Tibial nerve (tissue), 4 donors: ENCODE measurements at places on chromosomes 12 and 14.

- no peak for DNase-seq
These were observed 640.8 kb downstream of the C12orf50 start for GRCh38 chr12:87388376-87388775.

- no peak for DNase-seq
These were observed 283 bp downstream of the LMO3 start for GRCh38 chr12:16605642-16606116.

DNA sequence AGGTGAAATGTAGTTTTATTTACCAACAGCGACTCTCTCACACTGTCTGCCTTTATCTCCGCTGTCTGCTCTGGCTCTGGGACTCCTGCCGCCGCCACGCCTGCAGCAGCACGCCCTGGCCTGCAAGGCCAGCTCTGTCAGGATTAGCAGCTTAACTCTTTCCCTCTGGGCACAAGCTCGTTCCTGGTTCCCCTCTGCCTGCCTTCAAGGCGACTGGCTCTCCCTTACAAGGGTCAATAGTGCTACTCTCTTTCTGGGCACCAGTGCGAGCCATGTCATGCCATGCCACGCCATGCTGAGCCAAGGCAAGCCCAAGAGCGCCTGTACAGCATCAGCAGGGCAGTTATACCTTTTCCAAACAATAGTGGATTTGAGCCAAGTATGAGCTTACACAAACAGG lies 3.6 kb upstream of the CLEC2B start:
- no peak for DNase-seq

GRCh38 chr14:94394581-94395207 lies 6.3 kb upstream of the SERPINA1 start:
- DNase-seq: peak; percentile 59

DNA sequence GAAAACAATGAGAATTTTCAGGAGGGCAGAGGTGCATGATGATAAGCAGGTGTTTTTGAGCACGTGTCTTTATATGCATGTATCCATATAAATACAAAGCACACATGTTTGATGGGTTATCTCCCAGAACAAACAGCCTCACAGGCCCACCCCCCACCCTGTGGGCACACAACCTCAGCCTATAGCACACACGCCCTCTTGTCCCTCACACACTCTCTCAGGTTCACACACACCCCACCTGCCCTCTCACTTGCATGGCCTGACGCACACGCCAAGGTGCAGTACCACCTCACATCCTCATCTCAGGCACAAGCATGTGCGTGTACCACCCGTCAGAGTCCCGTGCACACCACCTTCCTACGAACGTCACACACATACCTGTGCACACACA lies 8.6 kb upstream of the KRT8 start:
- DNase-seq: no peak

- DNase-seq: no peak
These were observed 120.7 kb upstream of the C14orf180 start for GRCh38 chr14:104458845-104459244.

- no peak for DNase-seq
These were observed 280.6 kb upstream of the RTL1 start for GRCh38 chr14:101184104-101184455.

- DNase-seq: no peak
These were observed 420.5 kb downstream of the TMEM132D start for GRCh38 chr12:129483111-129483893.

DNA sequence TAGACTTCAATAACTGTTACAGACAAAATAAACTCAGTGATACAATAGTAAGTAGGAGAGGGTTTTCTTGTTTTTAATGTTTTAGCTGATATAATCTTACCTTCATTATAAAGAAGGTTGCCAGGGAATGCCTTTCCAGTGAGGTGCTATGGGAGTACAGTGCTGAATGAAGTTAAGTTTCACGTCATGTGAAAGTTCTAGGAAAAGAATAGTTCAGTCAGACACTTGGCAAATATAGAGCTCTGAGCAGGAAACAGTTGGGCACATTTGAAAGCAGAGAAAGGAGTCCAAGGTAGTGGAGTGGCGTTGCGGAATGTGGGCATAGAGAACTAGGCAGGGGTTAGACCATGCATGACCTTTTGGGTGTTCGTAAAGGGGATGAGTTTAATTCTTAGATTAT lies 88.6 kb upstream of the DCN start:
- DNase-seq: no peak

DNA sequence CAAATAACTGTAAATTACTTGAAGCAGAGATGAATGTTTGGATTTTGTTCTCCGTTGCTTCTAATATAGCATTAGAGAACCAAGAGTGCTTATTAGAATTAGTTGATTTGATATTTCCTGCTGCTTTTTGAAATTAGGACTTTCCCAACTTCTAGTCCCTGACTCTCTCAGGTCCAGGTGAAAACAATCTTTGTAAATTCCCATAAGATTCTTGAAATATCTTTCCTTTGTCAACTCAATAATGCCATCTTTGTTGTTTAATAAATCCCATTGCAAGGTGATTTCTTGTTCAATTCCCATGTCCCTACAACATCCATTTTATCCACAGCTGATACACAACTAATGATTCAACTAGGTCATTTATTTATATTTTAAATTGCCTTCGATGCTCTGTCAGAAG lies at the start of gene OR4K2:
Gene OR4K2 (plus strand): TSS at position 301 of the 400 bp plus-strand sequence. CDS start 1,126 bp downstream, outside the sequence.
- DNase-seq: no peak

DNA sequence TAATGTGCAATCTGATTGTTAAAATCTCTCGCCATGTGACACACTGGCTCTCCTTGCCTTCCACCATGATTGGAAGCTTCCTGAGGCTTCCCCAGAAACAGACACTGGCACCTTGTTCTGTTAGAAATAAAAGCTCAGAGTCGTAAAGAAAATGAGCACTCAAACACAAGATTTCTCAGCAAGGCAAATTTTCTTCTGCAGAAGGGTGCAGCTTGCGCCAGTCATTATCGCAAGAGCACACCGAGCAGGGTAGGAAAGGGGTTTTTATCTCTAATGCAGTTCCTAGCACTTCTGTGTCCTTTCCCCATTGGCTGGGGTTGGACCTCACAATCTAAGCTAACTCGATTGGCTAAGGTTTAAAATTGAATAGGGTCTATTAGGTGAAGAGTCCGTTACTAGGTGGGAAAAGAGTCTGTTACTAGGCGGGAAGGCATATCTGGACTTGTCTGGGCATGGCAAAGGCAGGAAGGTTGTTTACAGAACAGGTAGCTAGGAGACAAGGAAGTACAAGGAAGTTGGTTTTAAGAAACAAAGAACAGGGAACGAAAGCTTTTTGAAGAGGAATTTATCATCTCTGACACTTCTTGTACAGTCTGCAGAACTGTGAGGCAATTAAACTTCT lies 62.6 kb upstream of the BICD1 start:
- no peak for DNase-seq

DNA sequence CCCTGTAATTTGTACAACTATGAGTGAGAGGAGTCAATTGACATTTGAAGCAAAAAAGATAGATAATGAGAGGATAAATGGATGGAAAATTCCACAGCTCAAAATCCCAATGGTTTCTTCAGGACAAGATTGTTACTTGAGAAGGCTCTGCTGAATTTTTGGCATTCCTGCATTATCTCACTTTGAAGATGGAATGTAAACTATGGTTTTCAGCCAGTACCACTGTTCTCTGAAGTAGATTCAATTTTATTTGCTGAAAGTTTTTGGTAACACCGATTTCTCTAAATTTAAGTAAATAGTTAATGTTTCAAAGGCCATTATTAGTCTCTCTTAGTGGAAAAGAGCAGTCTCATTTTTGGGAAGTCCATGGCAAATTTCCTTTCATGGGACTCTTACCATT lies 121.9 kb upstream of the SLC38A2 start:
- DNase-seq: no peak

- DNase-seq: no peak
These were observed 133.1 kb downstream of the NCOR2 start for GRCh38 chr12:124434354-124434753.

- DNase-seq: no peak
These were observed 212.6 kb upstream of the LHX5 start for GRCh38 chr12:113684053-113684907.

- no peak for DNase-seq
These were observed 6.9 kb upstream of the IGFBP6 start for GRCh38 chr12:53090554-53090953.

DNA sequence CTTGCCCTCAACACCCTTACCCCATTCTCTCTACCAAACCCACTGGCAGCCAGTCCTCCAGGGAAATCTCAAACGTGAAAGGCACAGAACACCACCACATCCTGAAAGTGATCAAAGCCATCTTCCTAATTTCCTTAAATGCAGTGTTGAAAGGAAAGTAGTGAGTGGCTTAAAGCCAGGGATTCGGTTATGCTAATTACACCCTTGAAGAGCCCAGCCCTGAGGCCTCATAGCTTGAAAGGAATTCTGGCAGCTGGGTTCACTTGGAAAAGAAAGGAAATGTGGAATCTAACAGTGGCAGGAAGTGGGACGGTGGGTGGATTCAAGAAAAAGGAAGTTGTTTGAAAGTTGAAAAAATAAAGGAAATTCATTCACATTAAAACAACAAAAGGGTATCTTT lies 73.0 kb upstream of the FICD start:
- DNase-seq: no peak

GRCh38 chr12:14993117-14993516 lies 20.3 kb downstream of the PDE6H start:
- DNase-seq: no peak

DNA sequence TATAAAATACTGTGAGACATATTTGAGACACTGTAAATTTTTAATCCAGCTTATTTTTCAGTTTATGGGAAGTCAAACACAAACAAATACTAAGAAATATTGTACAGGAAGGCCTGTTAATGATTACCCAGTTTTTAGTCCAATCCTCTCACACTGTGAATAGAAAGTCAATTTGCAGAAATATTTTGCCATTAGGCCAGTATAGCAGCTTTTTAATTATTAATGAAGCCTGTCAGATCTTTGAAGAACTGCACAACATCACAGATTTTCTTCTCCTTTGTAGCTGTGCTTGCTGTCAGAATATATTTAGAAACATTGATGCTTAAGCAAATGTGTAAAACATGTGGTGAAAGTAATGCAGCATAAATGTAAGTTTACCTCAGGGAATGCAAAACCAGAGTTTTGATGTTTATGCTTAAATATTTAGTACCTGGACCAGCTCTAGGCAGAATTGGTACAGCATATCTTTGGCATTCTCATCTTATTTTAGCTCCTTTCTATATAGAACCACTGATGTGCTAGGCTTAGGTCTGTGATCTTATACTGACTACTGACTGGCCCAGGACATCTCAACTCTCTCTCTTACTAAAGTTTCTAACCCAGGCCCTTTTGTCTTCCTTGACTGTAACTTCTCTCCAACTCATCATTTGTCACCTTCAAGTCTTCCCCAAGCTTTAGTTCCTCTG lies 230.8 kb upstream of the NAV3 start:
- no peak for DNase-seq

- DNase-seq: no peak
These were observed 815 bp downstream of the NID2 start for GRCh38 chr14:52067873-52068614.

GRCh38 chr12:100608776-100609175 lies 35.3 kb downstream of the GAS2L3 start:
- DNase-seq: no peak

GRCh38 chr12:59405992-59406391 lies 189.8 kb upstream of the SLC16A7 start:
- DNase-seq: no peak

GRCh38 chr14:45091710-45092109 lies 7.8 kb downstream of the PRPF39 start:
- no peak for DNase-seq

DNA sequence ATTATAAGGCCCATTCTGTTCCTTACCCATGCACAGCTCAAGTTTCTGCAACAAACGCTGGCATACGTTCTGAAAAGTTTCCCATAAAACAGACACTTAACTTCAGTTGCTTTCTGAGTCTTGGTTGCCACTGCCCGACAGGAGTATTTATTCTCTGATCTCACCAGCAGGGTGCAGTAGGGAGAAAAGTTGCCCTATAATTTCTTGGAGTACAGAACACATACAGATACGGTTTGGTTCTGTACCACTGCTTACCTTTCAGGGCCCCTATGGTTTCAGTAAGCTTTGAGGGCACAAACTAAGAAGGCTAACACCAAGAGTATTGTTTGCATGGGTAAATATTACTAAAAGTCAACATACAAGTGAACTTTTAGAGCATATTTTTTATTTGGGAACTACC lies 77.9 kb downstream of the SPATA7 start:
- DNase-seq: no peak

DNA sequence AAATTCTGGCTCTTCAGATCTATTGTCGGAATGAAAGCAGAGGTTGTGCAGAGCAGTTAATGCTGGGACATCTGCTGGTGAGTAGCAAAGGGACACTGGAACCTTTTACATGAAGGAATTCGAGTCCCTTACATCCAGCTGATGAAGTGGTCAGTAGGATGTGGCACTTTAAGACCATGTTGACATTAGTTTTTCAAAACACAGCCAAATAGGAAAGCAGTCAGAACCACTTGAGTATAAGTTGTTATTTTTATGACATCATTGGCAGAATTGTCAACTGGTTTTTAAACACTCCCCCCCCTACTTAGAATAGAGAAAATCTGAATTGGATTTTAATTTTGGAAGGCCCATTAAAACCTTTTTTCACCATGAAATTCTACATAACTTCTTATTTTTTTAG lies 46.8 kb upstream of the AMN start:
- DNase-seq: no peak

DNA sequence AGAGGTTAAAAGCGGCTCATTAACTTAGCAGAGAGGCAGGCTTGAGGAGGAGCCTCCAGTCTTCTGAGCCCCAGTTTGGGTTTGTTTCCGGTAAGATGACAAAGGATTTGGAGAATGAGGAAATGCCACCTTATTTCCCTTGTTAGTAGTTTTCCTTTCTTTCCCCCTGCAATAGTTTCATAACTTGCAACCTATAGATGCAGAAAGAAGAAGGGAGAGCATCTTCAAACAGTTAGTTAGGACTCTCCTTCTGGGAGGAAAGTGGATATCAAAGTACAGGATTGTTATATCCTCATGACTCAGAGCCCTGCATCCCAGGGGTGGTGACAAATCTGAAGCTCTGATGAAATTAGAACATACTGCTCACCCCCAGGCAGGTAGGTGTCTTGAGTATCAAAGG lies 180.7 kb upstream of the SLC38A2 start:
- DNase-seq: peak; percentile 46

- no peak for DNase-seq
These were observed 62.1 kb upstream of the HECTD1 start for GRCh38 chr14:31269634-31270195.

- DNase-seq: no peak
These were observed 25.9 kb upstream of the NR2C1 start for GRCh38 chr12:95099270-95099790.

DNA sequence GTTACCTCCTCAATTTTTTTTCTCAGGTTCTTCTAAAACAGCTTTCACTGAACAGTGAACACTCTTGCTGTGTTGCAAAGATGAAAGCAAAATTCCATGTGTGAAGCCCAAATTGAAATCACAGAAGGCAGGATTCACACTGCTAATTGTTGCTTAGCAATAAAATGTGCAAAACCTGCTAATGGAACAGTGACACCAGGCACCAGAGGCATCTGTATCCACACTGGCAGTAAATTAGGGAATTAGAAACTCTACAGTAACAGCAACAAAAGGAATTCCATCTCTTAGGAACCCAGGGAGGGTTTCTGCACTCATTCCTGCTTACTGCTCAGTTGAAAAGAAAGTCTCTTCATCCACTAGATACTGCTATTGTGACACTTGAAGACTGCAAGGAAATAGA lies 202.3 kb downstream of the GXYLT1 start:
- DNase-seq: no peak

GRCh38 chr14:24432259-24433131 lies 2.7 kb downstream of the KHNYN start:
- no peak for DNase-seq

GRCh38 chr14:103736546-103737431 lies 21.2 kb downstream of the ZFYVE21 start:
- peak; percentile 14 for DNase-seq

- DNase-seq: no peak
These were observed 5.2 kb downstream of the CCDC85C start for GRCh38 chr14:99598774-99599173.
